Stimulated activated CD8-positive, alpha-beta memory T cell treated with anti-CD3 and anti-CD28 coated beads, Interleukin-15, amount 100 ng/mL, for 48 hours (primary cell): ENCODE measurements at places on chromosomes 4 and X.

DNA sequence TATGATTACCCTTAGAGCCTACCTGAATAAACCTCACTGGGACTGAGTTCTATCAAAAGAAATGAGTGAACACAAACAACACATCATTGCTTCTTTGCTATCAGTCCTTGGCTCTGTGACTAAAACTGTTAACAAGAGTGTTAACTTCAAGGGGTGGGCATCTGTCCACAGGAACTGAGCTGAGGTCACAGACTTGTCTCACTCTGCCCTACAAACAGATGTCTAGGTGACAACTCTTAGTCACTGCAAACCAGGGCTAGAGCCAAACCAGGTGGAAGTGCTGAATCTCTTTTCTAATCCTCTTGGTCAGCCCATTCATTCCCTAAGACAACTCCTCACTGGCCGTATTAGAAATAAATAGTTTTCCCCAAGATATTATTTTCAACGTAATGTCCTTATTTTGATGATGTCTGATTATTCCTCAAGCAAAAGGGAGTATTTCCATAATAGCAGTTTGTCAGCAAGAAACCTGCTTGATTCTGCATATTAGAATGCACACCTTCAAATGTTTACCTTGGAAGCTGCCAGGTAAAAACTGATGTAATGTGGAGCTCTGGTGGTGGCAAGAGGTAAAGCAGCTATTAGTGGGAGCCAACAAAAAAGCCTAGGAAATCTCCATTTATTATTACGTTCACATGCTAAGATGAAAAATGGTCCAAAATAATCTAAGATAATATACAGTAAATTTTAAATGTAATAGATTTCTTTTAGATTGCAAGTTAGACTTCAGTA, 4.0 kb downstream of the COL25A1 start:
- DNase-seq, result no peak

DNA sequence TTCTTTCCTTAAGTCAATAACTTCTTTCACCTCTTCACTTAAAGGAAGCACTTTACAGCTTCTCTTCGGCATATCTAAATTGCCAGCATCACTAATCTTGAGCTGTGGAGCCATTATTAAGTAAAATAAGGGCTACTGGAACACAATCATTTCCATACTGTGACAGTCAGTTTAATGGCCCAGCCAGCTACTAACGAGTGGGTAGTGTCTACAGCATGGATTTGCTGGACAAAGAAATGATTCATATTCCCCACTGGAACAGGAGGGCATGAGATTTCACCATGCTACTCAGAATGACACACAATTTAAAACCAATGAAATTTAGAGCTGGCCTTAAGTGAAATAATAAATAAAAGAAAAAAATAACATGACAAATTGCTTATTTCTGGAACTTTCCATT, 72.1 kb downstream of the DDIT4L start:
- no peak for DNase-seq

DNA sequence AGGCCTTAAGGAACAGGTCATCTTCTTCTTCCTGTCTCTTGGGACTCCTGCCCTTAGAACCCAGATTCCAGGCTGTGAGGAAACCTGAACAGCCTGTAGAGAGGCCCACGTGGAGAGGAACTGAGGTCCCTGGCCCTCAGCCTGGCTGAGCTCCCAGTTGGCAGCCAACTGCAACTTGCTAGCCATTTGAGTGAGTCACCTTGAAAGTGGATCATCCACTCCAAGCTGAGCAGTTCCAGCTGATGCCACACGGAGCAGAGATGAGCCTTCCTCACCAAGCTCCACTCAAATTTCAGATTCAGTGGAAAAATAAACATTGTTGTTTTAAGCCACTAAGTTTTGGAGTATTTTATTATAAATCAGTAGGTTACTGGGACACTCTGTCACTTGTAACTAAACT, 392.5 kb downstream of the BCOR start:
- DNase-seq, result no peak

- DNase-seq, result no peak
These were observed 341.7 kb downstream of the PPP3CA start for GRCh38 chr4:101005659-101006058.

DNA sequence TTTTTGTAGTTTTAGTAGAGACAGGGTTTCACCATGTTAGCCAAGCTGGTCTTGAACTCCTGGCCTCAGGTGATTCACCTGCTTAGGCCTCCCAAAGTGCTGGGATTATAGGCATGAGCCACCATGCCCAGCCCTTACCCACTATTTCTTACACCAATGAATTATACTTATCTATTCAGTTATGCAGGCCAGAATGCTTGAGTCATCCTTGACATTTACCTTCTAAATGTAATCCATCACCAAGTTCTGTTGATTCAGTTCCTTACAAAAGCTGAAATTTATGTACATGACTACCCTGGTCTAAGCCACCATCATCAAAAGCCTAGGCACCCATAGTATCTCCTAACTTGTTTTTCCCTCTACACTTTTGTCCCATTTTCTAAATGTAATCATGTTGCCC, 585.7 kb downstream of the IL15 start:
- no peak for DNase-seq
